ENCODE measurements at places on chromosomes 12 and 14.

- DNase-seq = peak; percentile 61
These were observed 40.9 kb downstream of the PTGER2 start for GRCh38 chr14:52355016-52355431.

DNA sequence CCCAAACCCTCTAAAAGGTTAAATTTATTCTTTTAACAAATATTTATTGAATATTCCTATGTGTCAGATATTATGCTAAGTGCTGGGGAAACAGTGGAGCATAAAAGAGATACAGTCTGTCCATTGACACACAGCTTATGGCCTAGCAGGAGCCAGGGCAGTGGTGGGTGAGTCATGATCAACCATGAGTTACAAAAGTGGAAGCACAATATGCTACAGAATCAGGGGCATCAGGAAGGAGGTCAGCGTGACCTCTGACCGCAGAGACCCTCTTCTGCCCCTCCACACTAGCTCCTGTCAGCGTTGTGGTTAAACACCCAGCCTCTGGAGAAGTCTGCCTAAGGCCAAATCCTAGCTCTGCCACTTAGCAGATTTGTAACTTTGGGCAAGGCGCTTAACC is 4.7 kb upstream of the PPP1R1A start:
- no peak for DNase-seq

DNA sequence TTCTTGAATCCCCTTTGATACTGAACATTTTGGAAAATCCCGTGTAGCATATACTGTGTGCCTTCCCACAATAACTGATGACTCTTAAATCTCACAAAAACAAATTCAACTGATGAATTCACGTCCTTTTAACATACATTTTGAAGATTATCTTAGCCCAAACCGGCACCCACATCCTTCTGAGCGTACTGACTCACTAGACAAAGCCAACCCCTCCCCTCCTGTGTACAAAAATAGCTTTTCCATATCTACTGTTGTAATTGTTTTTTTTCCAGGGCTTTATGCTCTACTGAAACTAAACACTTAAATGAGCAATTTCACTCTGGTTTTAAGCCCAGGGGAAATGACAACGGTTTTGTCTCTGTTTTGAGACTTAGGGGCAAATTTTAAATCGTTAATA is 109.4 kb upstream of the ATF7IP start:
- DNase-seq = no peak

- no peak for DNase-seq
These were observed 17.3 kb upstream of the RIMKLB start for GRCh38 chr12:8680533-8680932.

GRCh38 chr12:15584366-15585041 is 204.7 kb downstream of the EPS8 start:
- DNase-seq = peak; percentile 66

DNA sequence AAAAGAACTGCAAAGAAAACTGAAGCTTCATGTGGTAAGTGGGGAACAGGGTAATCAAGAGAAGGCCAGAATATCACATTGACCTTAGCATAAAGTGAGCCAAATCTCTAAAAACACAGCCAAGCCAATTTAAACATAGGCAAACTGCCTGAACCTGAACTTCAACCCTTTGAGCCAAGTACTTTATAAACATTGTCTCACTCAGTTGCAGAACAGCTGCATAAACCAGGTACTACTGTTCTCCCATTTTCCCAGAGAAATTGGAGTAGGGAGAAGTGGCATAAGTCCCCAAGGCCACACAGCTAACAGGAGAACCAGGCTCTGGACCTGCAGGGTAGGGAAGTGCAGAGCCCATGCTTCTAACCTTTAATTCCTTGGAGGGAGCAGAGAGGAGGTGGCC is 30.4 kb upstream of the FKBP4 start:
- DNase-seq = no peak

- no peak for DNase-seq
These were observed 365.6 kb upstream of the TBX3 start for GRCh38 chr12:115049614-115050013.

- no peak for DNase-seq
These were observed 1.2 kb downstream of the SSTR1 start for GRCh38 chr14:38208618-38209562.

GRCh38 chr12:117830471-117830870 is 138.3 kb downstream of the KSR2 start:
- DNase-seq = no peak

- DNase-seq = no peak
These were observed 15.5 kb downstream of the GLIPR1L1 start for GRCh38 chr12:75349946-75350345.

DNA sequence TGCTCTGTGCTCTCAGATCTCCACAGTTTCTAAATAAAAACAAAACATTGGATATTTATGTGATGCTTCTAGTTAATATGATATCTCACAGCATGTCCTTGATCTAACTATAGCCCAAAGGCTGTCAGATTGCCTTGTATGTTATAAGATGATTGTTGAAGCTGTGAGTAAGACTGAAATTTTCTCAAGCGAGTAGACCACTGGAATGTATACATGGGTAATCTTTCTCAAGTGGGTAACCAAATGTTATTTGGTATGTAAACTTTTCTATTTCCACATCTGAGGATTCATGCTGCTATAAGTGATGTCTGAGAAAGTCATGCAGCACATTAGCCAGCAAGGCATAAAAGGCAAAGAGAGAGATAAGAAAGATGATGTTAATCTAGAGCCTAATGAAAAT is 886.7 kb downstream of the NRXN3 start:
- DNase-seq = no peak

DNA sequence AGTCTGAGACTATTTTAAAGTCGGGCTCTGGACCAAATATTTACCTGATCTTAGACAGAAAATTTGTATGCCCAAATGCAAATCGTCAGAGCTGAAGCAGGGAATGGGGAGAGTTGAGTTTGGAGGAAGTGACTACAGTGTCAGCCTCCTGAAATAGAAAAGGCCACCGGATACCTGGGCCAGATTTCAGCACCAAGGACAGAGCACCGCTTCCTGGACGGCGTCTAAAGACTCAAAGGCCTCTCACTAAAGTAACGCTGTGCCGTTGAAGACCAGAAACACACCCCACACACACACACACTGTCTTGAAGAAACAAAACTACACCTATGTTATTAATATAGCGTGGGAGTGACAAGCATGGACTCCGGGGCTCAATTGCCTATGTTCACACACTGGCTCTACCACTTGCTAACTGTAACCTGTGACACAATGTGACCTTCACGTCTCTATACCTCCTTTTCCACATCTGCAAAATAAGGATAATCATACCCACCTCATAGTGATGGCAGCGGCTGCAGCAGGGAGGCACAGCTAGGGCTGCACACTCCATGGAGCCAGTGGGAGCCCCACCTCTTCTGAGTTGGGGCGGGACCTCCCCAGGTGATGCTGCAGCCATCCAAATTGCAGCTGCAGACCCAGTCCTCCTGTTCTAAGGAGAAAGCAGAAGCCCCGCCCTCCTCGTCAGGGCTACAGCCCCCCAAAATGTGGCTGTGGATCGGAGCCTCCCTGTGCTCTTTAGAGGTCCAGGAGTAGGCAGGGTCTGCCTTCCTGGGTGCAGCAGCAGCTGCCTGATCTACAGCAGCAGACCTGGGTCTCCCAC is 35.6 kb downstream of the KRT76 start:
- no peak for DNase-seq

GRCh38 chr14:64947710-64948611 is 5.4 kb upstream of the GPX2 start:
- no peak for DNase-seq

- DNase-seq = no peak
These were observed 49.9 kb downstream of the PEBP1 start for GRCh38 chr12:118185602-118186397.

GRCh38 chr12:96892104-96892503 is 15.0 kb upstream of the NEDD1 start:
- DNase-seq = no peak

DNA sequence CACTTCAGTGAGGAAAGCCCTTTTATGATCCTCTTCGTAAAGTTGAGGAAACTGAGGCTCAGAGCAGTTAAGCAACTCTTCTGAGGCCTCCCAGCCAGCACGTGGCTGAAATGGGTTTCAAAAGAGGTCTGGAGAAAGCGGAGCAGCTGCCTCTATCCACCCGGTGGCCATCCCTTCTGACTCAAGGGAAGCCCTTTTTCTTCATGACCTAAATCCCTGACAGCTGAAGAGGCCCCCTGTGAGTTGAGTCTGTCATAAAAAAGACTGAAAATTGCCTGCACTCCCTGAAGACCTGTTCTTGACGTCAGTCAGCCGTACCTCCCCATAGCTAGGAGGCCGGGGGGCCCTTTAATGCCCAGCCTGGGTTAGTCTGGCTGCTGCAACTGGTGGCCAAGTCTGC is 10.7 kb downstream of the CMKLR1 start:
- no peak for DNase-seq

GRCh38 chr14:87644689-87645088 is 348.3 kb downstream of the GALC start:
- DNase-seq = no peak

DNA sequence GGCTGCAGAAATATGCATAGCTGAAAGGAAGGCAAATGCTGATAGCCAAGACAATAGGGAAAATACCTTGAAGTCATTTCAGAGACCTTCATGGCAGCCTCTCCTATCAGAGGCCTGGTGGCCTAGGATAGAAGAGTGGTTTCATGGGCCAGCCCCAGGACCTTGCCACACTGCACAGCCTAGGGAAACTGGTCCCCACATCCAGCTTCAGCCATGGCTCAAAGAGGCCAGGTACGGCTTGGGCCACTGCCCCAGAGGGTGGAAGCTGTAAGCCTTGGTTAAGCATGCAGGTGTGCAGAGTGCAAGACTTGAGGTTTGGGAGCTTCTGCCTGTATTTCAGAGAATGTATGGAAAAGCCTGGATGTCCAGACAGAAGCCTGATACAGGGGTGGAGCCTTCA is 101.0 kb upstream of the KITLG start:
- DNase-seq = no peak

DNA sequence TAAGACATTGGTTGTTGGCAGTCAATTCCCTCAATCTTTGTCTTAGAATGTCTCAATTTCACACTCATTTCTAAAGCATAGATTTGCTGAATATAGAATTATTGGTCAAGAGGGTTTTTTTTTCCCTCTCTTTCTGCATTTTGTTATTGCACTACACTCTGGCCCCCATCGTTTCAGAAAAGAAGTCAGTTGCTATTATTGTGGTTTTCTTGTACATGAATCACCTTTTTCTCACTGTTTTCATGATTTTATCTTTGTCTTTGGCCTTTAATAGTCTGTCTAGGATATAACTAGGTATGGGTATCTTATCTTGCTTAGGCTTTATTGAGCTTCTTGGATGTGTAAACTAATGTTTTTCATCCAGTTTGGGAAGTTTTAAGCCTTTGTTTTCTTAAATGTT is 194.3 kb upstream of the DAAM1 start:
- DNase-seq = no peak

- DNase-seq = no peak
These were observed 826 bp upstream of the CACNA1C start for GRCh38 chr12:2051700-2052621.

DNA sequence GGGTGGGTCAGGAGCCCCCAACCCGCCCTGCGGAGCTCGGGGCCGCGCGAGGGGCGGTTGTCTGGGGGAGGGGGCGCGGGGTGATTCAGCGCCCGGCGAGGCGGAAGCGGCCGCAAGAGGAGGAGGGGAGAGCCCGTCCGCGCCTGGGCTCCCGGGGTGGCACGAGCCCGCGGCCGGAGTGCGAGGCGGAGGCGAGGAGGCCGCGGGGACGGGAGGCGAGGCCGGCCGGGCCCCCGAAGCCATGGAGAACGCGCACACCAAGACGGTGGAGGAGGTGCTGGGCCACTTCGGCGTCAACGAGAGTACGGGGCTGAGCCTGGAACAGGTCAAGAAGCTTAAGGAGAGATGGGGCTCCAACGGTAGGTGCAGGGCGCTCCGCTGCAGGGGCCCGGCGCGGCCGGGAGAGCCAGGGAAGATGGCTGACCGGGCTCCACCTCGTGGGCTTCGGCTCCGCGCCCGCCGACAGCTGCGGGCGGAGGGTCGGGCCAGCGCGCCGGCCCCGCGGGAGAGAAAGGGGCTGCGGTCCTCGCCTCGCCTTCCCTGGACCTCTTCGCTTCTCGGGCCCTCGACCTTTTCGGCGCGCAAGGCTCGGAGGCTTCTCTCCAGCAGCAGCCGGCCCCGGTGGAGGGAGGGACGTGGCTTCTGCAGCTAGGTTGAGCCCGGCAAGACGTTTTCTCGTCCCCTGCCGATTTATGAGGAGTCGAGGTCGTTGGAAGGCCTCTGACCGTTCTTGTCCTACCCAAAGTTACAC is 677 bp downstream of the ATP2A2 start:
- peak; percentile 21 for DNase-seq

DNA sequence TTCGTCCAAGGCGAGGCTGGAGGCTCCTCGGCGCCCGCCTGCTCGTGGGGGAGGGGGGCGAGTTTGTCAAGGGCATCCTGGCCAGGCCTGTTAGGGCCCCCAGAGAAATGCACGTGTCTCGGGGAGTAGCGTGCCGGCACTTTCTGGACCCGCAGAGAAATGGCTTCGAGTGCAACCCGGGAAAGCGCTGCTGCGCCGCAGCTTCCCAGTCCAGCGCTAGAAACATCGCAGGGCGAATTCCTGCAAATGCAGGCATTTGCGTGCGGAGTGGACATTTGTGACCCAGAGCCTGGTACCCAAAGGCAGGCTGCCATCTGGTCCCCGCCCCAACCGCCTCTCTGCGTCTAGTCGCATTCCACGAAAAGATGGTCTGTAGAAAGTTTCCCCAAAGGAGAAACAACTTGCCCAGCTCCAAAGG is 756 bp downstream of the LGR5 start:
- no peak for DNase-seq

GRCh38 chr12:118986050-118986449 is 4.7 kb downstream of the SRRM4 start:
- no peak for DNase-seq

- DNase-seq = no peak
These were observed 353.9 kb downstream of the PCNX1 start for GRCh38 chr14:71261206-71261605.

- peak; percentile 16 for DNase-seq
These were observed 13.4 kb upstream of the FRMD6 start for GRCh38 chr14:51638071-51638944.

DNA sequence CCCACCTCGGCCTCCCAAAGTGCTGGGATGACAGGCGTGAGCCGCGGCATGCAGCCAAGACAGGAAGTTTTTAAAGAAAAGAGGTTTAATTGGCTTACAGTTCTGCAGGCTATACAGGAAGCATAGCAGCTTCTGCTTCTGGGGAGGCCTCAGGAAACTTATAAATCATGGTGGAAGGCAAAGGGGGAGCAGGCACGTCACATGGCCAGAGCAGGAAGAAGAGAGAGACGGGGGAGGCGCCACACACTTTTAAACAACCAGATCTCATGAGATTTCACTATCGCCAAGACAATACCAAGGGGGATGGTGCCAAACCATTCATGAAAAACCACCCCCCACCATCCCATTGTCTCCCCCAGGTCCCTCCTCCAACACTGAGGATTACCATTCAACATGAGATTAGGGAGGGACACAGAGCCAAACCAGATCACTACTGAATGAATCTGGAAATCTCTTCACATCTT is 14.1 kb downstream of the CCDC63 start:
- no peak for DNase-seq
